Left lung (tissue), 14 donors: ENCODE measurements at places on chromosomes 13 and 19. TPM values are rescaled to one million over a fixed set of nuclear protein-coding genes. Genes with fewer than 3 reads are reported as not detected.

COL5A3 gene
- 5.0 TPM for polyA plus RNA-seq

SBSN gene
- not detected for polyA plus RNA-seq

CAPN12 gene
- polyA plus RNA-seq: 4.8 TPM

ZNF229 gene
- 13.5 TPM for polyA plus RNA-seq

CEACAM3 gene
- 0.12 TPM for polyA plus RNA-seq

RNF126 gene
- polyA plus RNA-seq: 18.3 TPM

ACOD1 gene
- not detected for polyA plus RNA-seq

ZSCAN1 gene
- 1.8 TPM for polyA plus RNA-seq

ACP7 gene
- 0.23 TPM for polyA plus RNA-seq

F2RL3 gene
- polyA plus RNA-seq: 1.2 TPM

LEUTX gene
- polyA plus RNA-seq: not detected

C5AR2 gene
- 0.85 TPM for polyA plus RNA-seq

GAS6 gene
- polyA plus RNA-seq: 28.7 TPM

F7 gene
- 0.90 TPM for polyA plus RNA-seq

SHC2 gene
- 21.3 TPM for polyA plus RNA-seq

BST2 gene
- 18.5 TPM for polyA plus RNA-seq

CD70 gene
- 0.22 TPM for polyA plus RNA-seq

PPP1R13L gene
- polyA plus RNA-seq: 16.8 TPM

SHANK1 gene
- 5.5 TPM for polyA plus RNA-seq

NAPA gene
- 119 TPM for polyA plus RNA-seq

PSG1 gene
- not detected for polyA plus RNA-seq

ZNF682 gene
- polyA plus RNA-seq: 29.9 TPM

SIGLEC10 gene
- polyA plus RNA-seq: 1.3 TPM

LILRA1 gene
- polyA plus RNA-seq: 0.45 TPM

PTGER1 gene
- polyA plus RNA-seq: 8.5 TPM

NLRP7 gene
- polyA plus RNA-seq: not detected

SBK2 gene
- polyA plus RNA-seq: not detected

OXGR1 gene
- polyA plus RNA-seq: 0.45 TPM

S1PR2 gene
- polyA plus RNA-seq: 44.4 TPM

EXOC3L2 gene
- polyA plus RNA-seq: 0.96 TPM

CA11 gene
- 5.0 TPM for polyA plus RNA-seq

RNF225 gene
- polyA plus RNA-seq: not detected

ADGRE3 gene
- 0.17 TPM for polyA plus RNA-seq

SMIM7 gene
- 101 TPM for polyA plus RNA-seq

EDNRB gene
- polyA plus RNA-seq: 142 TPM

FBXO17 gene
- 47.6 TPM for polyA plus RNA-seq

ZNF880 gene
- polyA plus RNA-seq: 30.9 TPM

KLF12 gene
- 27.7 TPM for polyA plus RNA-seq

TPTE2 gene
- 0.32 TPM for polyA plus RNA-seq
